ENCODE measurements at places on chromosomes 4 and X. TPM values are rescaled to one million over a fixed set of nuclear protein-coding genes. Genes with fewer than 3 reads are reported as not detected.

PRR27 gene
- not detected for polyA plus RNA-seq

PDE6B gene
- 3.2 TPM for polyA plus RNA-seq

TAB3 gene
- polyA plus RNA-seq, result 28.7 TPM

SEC24D gene
- polyA plus RNA-seq, result 7.8 TPM

PNCK gene
- polyA plus RNA-seq, result 9.5 TPM

USP17L15 gene
- not detected for polyA plus RNA-seq

MSL3 gene
- polyA plus RNA-seq, result 37.2 TPM

ACTRT1 gene
- polyA plus RNA-seq, result not detected

CXorf49 gene
- polyA plus RNA-seq, result not detected

STBD1 gene
- not detected for polyA plus RNA-seq

HELT gene
- not detected for polyA plus RNA-seq

NAT8L gene
- 12.6 TPM for polyA plus RNA-seq

ADH1C gene
- polyA plus RNA-seq, result not detected

ELF4 gene
- not detected for polyA plus RNA-seq

CFAP47 gene
- not detected for polyA plus RNA-seq

EPHA5 gene
- 3.6 TPM for polyA plus RNA-seq

ABCG2 gene
- polyA plus RNA-seq, result not detected

NUDT10 gene
- 70.5 TPM for polyA plus RNA-seq

NBDY gene
- 29.7 TPM for polyA plus RNA-seq

HSFX2 gene
- polyA plus RNA-seq, result 1.3 TPM

SSX4B gene
- polyA plus RNA-seq, result not detected

GUCY1A1 gene
- 15.5 TPM for polyA plus RNA-seq

HTR2C gene
- 8.6 TPM for polyA plus RNA-seq

BST1 gene
- 0.32 TPM for polyA plus RNA-seq

MAMLD1 gene
- 2.0 TPM for polyA plus RNA-seq

GPRIN3 gene
- 7.0 TPM for polyA plus RNA-seq

TGIF2LX gene
- not detected for polyA plus RNA-seq

KIT gene
- polyA plus RNA-seq, result 1.1 TPM

TCEAL2 gene
- not detected for polyA plus RNA-seq

C4orf36 gene
- 2.0 TPM for polyA plus RNA-seq

GAGE2A gene
- polyA plus RNA-seq, result not detected

GPR34 gene
- polyA plus RNA-seq, result not detected

SHROOM3 gene
- polyA plus RNA-seq, result 8.0 TPM

CXXC4 gene
- 127 TPM for polyA plus RNA-seq

PPM1K gene
- polyA plus RNA-seq, result 177 TPM

PPP4R3C gene
- polyA plus RNA-seq, result not detected

RTL9 gene
- polyA plus RNA-seq, result 0.58 TPM

HTT gene
- polyA plus RNA-seq, result 11.5 TPM

ITM2A gene
- polyA plus RNA-seq, result not detected

COL4A5 gene
- 3.9 TPM for polyA plus RNA-seq

HHIP gene
- not detected for polyA plus RNA-seq

CXCL6 gene
- not detected for polyA plus RNA-seq

TLR7 gene
- polyA plus RNA-seq, result not detected

GPR173 gene
- polyA plus RNA-seq, result 26.9 TPM

USP38 gene
- polyA plus RNA-seq, result 9.5 TPM

FAT4 gene
- 5.6 TPM for polyA plus RNA-seq

IRS4 gene
- 3.8 TPM for polyA plus RNA-seq

GC gene
- not detected for polyA plus RNA-seq

ZNF185 gene
- polyA plus RNA-seq, result 3.8 TPM

ZFP92 gene
- not detected for polyA plus RNA-seq

INPP4B gene
- polyA plus RNA-seq, result 0.30 TPM

CFP gene
- polyA plus RNA-seq, result 2.7 TPM

GLOD5 gene
- not detected for polyA plus RNA-seq

NKX3-2 gene
- polyA plus RNA-seq, result not detected

XAGE2 gene
- not detected for polyA plus RNA-seq

ZCCHC18 gene
- polyA plus RNA-seq, result 132 TPM

THAP6 gene
- 35.3 TPM for polyA plus RNA-seq

All from neural cell (in vitro differentiated cells).